Effector memory CD8-positive, alpha-beta T cell (primary cell): ENCODE measurements at places on chromosomes 1 and 21.

DNA sequence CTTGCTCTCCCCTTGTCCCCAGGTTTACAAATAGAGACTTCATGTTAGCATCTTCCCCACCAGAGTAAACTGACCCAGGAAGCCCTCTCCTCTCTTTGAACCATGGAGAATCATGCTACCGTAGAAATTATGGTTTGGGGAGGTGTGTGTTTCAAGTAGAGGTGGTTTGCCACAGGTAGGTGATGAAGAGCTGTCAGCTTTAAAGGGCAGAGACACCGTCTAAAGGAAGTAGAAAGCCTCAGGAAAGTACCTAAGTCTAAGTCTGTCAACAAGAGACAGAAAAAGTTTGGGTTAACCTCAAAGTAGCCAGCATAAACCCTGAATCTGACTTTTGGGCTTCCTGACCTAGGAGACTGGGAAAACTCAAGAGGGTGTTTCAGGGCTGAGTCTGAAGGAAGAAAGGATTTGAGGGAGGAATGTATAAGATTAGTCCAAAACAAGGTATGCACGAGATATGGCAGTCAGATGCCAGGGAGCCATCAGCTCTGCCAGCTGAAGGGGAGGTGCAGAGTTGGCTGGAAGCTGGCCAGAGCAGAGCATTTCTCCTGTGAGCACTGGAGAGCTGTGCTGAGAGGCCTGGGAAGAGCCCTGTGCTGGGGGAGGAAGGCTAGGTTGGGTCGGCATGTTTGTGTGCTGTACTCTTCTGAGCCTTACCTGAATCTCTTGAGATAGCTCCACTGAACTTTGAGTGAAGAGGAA is 14.3 kb downstream of the ADAMTSL4 start:
- DNase-seq = peak; percentile 44

- no peak for DNase-seq
Measured at GRCh38 chr1:12244585-12244984, 14.8 kb downstream of the VPS13D start.

DNA sequence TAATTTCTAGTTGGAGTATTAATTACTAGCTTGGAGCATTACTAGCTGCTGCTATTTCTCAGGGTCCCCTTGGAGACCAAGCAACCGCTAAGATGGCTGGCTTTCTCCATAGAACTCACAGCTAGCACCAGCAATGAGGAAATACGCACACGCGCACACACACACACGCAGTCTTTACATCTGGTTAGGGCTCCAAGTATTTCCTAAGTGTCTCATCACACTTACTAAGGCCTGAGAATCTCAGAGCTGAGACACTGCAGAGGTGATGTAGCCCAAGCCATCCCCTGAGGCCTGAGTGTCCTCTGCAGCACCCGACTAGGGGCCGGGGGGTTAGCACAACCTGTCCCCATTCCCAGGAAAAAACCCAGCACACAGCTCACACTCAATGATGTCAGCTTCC is 42.5 kb downstream of the ITPKB start:
- no peak for DNase-seq

DNA sequence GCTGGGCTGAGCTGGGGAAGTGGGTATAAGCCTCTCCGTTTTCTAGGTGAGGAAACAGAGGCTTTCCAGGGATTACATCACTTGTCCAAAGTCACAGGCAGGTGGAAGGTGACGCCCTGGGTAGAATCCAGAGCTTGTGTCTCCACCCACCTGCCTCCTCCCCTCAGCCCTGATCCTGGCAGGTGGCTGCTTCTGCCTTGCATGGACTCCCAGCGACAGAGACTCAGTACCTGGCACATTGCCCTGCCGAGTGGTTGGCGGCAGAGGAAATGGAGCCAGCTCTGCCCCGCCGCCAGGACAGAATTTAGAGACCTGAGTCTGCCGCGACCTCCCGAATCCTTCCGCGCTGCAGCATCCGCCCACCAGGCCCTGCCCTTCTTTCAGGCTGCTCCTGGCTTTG is 2.1 kb downstream of the PLA2G2E start:
- no peak for DNase-seq

DNA sequence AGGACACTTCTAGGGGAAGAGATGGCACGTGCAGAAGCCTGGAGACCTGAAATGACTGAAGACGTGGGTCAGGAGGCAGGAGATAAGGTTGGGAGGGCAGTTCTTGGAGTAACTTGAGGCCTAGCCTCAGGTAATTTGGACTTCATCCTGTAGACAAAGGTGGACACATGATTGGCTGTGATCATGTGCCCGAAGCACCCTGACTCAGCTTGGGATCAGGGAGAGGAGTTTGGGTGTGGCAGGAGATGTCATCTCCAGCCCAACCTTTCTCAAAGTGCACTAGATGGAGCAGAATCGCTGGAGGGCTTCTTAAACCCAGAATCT is 1.5 kb downstream of the SLC66A1 start:
- DNase-seq = no peak

DNA sequence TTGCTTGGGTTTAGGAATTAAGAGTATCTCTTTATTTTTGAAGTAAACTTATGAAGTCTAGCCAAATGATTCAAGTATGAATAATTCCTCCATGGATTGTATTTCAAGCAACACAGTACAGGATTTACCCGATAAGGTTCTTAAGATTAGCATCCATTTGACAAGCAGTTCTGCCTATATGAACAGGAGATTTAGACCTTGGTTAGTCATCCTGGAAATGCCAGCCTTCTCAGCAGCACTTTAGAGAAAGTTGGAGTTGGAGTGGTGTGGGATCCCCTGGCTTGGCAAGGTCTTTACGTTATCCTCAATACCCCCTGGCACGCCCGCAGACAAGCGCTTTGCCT is 1.6 kb downstream of the BCAR3 start:
- DNase-seq = no peak

- DNase-seq = no peak
Measured at GRCh38 chr1:93616996-93617669, 64.5 kb downstream of the BCAR3 start.

DNA sequence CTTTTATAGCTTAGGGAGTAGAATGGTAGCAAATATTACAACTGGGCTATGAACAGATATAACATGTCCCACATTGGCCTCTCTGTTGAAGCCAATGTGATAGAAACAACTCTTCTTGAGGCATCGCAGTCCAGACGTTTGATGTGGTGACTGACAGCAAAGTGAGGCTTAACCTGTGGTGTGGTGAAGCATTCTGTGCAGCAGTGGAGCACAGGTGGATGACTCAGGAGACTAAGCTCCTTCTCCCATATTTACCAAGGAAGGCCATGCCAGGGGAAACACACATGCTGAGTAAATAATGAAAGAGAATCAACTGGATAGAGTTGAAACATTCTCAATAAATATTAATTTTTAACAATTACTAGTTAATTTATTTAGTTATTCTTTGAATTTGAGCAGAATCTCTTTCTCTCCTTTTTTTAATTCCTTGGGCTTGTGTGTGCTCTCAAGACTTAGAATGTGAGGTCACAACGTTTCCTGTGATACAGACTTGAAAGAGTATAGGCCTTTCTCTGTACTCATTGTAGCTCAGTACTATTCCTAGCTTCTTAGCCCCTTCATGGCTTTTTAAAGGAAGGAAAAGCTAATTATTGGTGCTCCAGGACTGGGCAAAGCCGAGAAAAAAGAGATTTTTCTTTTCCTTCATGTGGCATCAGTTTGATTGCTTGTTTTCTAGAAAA is 17.6 kb downstream of the CRB1 start:
- DNase-seq = no peak

- DNase-seq = peak; percentile 74
Measured at GRCh38 chr1:228734881-228735801, at the start of gene RHOU. Gene RHOU (plus strand): TSS chr1:228735479. CDS start chr1:228735743, 264 bp downstream.

- no peak for DNase-seq
Measured at GRCh38 chr1:11982010-11982392, 1.8 kb downstream of the MFN2 start.

DNA sequence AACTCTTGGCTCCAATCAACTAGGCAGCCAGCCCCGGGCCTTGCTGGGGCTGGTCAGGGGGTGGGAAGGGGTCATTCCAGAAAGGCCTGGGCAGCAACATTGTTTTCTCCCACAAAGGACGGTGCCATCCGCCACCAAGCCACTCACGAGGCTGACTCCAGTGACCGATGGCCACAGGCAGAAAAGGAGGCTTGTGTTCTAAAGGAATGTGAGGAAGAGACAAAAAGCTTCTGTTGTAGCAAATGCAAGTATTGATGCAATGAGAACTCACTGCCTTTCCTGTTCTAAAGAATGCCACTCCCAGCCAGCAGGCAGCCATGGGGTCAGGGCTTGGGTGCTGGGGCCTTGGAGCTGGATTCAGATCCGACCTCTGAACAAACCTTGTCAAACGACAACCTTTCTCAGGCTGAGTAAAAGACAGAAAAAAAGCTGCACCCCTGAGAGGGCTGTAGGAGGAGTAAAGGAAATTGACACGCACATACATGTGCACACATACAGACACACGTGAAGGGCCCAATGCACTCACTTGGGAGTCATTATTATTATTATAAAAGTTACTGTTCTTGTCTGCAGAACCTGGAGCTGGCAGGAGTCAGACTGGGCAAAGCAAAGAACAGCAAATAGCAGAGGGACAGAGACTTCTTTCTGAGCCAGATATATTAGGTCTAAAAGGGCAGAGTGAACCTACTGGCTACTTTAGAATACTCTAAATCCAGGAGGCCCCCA is 13.9 kb upstream of the PRMT2 start:
- no peak for DNase-seq

- no peak for DNase-seq
Measured at GRCh38 chr1:165598676-165599059, 32.4 kb upstream of the MGST3 start.

DNA sequence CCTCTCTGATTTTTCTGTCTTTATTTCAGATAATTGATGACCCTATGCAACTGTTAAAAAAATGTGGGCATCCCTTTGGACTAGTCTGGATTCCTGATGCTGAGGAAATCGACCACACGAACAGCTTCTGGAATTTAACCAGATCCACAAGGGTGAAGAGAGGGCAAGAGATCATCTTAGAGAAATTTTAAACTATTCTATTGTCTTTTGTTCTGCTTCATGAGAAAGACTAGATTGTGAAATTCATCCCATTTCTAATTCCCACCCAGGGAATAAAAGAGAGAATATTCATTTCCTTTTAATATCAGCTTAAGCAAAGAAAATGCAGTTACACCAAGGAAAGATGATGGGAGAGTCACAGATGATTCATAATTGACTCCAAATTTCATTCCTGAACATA is 71.8 kb downstream of the DUSP10 start:
- DNase-seq = no peak

- no peak for DNase-seq
Measured at GRCh38 chr1:85379203-85380136, 85.5 kb downstream of the DDAH1 start.

- DNase-seq = no peak
Measured at GRCh38 chr1:66197785-66198184, 336.2 kb upstream of the SGIP1 start.

DNA sequence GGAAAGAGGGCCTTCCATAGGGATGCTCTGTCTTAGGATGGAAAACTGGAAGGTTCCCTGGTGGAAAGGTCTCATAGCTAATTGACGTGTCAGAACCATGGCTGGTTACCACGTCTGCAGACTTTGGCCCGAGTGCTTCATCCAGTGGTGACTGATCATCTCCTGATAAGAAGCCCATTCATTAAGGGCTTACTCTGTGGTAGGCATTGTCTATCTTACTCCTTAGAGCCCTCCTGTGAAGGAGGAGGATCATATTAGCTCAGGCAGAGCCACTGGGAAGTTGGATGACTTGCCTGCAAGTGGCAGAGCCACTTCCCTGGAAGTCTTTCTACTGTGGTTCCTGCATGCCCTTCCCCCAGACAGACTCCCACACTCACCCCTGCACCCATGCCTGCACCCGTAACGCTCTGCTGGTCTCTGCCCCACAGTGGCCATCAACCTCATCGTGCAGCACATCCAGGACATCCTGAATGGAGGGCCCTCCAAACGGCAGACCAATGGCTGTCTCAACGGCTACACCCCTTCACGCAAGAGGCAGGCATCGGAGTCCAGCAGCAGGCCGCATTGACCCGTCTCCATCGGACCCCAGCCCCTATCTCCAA is 79.9 kb downstream of the UCK2 start:
- no peak for DNase-seq

GRCh38 chr1:176786274-176786673 is 323.3 kb downstream of the PAPPA2 start:
- DNase-seq = no peak

GRCh38 chr1:205456383-205456867 is 580 bp upstream of the BLACAT1 start:
- DNase-seq = no peak

GRCh38 chr1:110967256-110967655 is 3.5 kb upstream of the LRIF1 start:
- no peak for DNase-seq

GRCh38 chr1:115068826-115069585 is 20.3 kb downstream of the TSPAN2 start:
- DNase-seq = no peak

GRCh38 chr1:8711151-8711550 is 106.3 kb downstream of the RERE start:
- no peak for DNase-seq

DNA sequence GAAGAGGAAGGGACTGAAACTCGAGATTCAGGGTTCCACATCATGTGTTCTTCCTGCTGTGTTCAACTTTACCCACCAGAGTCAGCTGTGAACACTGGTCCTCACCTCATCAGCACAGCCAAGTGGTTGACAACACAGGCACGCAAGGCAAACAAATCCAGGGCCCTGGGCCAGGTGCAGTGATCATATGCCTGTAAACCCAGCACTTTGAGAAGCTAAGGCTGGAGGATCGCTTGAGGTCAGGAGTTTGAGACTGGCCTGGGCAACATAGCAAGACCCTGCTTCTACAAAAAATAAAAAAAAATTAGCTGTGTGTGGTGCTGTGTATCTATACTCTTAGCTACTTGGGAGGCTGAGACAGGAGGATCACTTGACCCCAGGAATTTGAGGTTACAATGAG is 8.4 kb upstream of the XKR8 start:
- DNase-seq = no peak

GRCh38 chr21:29072873-29073221 is 601 bp downstream of the CCT8 start:
- DNase-seq = no peak

DNA sequence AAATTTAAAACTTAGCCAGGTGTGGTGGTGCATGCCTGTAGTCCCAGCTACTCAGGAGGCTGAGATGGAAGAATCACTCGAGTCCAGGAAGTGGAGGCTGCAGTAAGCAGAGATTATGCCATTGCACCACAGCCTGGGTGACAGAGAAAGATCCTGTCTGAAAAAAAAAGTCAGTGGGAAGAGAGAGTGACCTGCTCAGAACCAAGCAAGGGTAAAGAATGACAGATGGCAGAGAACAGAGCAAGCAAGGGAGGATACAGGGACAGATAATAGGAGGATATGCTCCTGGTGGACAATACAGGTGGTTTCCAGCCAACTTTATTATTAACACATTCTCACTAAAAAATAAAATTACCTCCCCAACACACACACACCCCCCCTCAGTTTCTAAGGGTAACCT is 4.6 kb upstream of the TMEM51 start:
- DNase-seq = no peak

DNA sequence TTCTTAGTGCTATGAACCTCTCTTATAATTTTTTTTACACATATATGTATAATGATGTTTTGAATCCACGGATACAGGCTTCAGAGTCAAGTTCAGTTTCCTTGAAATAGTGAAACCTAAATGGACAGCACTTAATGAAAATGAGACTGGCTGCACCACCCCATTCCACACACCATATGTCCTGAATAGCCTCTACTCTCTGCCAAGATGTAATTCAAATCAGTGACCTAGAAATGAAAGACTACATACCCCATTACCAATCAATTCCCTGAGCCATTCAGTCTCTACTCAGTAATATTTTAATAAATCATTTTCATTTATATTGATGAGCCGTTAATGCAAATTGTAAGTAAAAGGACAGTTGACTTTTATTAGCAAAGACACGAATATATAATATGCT is 614.9 kb upstream of the TMPRSS15 start:
- no peak for DNase-seq

- peak; percentile 37 for DNase-seq
Measured at GRCh38 chr1:46667782-46668760, at the start of gene ATPAF1. Gene ATPAF1 (minus strand): TSS chr1:46668364. CDS start chr1:46668322, 42 bp downstream.
